ENCODE measurements at places on chromosomes 4 and X. TPM values are rescaled to one million over a fixed set of nuclear protein-coding genes. Genes with fewer than 3 reads are reported as not detected.

Gene HAND2
- not detected for total RNA-seq

Gene TDO2
- total RNA-seq, result not detected

Gene S100P
- 2.5 TPM for total RNA-seq

Gene CT45A5
- total RNA-seq, result not detected

Gene ABCE1
- total RNA-seq, result 137 TPM

Gene NDNF
- 0.13 TPM for total RNA-seq

Gene NPNT
- not detected for total RNA-seq

Gene TBX22
- not detected for total RNA-seq

Gene PYURF
- total RNA-seq, result 28.6 TPM

Gene DMP1
- not detected for total RNA-seq

Gene OTC
- 0.21 TPM for total RNA-seq

GRCh38 chr4:48439988-48440387, 43.2 kb upstream of the SLC10A4 start:
- ATAC-seq, result no peak

DNA sequence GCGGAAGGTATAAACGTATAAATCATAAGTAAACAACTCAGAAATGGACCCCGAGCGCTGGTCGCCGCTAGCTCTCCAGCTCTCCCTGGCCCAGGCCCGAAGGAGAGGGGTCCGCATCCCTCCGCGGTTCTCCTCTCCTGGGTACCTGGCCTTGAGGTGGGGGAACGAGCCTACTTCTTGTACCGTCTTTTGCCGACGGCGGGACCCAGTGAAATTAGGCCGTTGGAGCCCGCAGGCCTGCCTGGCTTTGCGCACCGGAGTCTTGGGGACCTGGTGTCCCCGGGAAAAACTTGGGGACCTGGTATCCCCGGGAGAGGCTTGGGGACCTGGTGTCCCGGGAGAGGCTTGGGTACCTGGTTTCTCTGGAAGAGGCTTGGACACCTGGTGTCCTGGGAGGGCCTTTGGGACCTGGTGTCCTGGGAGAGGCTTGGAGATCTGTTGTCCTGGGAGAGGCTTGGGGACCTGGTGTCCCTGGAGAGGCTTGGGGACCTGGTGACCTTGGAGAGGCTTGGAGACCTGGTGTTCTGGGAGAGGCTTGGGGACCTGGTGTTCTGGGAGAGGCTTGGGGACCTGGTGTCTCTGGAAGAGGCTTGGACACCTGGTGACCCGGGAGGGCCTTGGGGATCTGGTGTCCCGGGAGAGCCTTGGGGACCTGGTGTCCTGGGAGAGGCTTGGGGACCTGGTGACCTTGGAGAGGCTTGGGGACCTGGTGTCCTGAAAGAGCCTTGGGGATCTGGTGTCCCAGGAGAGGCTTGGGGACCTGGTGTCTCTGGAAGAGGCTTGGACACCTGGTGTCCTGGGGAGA, 12.0 kb downstream of the SHOX start:
- no peak for ATAC-seq

DNA sequence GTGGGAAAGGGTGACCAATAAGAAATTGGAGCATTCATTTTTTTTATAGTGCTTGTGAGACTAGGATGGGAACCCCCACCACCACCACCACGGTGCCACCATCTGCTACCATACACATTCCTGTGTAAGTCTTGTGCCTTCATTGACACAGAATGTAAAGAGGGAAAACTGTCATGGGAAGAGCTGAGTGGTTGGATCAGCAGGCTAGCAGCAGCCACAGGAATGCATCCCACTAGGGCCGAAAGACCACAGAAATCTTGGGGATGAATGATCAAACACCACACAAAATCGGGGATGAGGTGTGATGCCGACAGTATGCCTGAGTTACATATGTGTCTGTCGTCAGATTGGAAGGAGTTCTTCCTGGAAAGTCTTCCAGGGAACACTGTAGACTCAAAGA, 69.2 kb downstream of the SRPX start:
- ATAC-seq, result no peak

- no peak for ATAC-seq
Measured at GRCh38 chr4:150579551-150580234, 2.3 kb upstream of the MAB21L2 start.

DNA sequence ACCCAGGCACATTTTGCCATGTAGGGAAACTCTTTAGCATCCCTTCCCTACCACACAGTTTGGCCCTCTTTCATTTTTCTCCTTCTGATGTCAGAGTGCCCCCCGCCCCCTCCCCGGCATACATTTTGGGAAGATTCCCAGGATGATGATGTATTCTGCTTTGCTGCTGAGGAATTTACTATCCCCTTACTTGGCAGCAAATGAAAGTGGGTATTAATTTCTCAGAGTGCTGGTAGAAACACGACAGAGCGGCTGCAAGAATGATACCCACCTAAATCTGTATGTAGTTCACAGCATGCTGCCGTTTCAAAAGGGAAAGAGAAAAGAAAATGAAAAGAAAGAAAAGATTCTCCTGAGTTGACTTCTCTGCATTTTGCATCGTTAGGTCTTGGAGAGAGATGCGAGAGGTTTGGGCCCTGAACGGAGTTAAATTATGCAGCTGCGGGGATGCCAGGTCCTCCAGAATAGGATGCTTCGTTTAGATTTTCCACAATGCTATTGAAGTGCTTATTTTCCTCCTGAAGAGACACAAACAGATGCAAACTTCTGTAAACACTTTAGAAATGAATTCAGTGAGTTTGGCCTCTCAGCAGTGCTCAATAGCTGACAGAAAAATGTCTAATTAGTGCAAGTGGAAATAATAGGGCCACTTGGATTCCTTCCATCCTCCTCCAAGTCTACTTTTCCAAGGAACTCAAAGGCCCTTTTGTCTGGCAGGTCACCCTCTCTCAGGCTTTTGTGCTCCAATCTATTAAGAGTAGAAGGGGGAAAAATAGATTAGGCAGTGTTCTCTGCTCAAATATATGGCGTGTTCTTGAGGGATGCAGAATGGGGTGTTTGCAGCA, 106.2 kb downstream of the ALPK1 start:
- ATAC-seq, result no peak

DNA sequence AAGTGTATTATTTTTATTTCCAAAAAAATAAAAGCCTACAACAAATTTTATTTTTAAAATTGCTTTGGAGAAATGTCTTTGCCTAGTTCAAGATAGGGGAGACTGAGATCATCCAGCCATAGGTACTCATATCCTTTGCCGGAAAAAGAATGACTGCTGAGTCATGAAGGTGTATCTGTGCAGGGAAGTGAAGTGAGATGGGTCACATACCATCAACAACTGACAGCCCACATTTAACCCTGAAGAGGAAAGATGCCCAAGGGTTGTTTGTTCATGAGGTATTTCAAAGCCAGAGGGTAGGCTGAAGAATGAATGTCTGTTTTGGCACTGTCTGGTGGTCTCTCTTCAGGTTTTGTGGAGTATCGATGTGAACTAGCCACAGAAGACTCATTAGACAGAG, 106.7 kb upstream of the TTC29 start:
- no peak for ATAC-seq

DNA sequence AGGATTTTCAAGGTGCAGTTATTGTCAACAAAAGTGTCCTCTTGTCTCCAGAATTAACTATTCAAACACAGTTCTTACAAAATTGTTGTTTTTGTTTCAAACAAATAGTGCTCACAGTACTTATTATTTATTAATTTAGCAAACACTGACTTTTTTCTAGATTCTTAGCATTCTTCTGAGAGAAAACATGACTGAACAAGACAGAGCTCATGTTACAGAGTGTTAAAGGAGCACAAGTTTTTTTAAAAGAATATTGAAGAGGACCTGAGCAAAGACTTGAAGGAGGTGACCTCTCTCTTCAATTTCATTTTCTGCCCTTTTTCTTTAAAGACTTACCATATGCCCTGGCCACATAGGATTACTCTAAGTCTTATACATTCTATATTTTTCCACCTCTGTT, 2220.3 kb upstream of the AGA start:
- no peak for ATAC-seq

GRCh38 chr4:172982151-172982590, 186.4 kb upstream of the GALNT7 start:
- peak; percentile 16 for ATAC-seq

DNA sequence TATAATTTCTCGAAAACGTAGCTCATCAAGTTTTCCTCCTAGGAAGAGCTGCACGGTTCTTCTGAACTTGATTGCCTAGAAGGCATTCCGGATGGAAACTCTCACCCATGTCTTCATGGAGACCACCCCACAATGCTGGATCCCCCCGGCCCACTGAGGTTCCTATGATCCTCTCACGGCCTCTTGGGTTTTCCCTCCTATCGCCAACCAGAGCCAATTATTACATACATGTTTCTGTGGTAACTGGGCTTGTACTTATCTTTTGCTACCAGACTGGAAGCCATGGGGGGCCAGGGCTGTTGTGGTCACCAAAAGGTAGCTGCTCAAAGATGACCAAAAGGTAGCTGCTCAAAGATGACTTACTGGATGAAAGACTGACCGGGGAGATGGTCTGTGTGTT, 131.5 kb downstream of the AFAP1 start:
- ATAC-seq, result no peak

GRCh38 chr4:24226023-24226422, 336.2 kb upstream of the PPARGC1A start:
- no peak for ATAC-seq

DNA sequence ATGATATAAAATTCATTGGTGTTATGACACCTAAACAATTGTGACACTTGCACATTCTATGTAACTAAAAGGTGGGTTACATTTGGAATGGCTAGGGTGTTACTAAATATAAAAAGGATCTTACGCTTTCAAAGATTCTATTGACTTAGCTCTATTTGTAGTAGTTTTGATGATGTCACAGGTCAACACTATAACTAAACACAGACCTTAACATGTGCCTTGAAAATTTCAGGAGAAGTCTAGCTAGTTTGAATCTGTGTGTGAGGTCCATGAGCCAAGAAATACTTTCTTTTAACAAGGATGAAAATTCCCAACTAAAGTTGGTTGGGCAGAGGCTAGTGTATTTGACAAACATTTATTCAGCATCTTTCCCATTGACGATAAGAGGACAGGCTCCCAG, 298.0 kb downstream of the GPAT3 start:
- ATAC-seq, result no peak

- no peak for ATAC-seq
Measured at GRCh38 chr4:175810073-175810730, 1.9 kb downstream of the GPM6A start.

DNA sequence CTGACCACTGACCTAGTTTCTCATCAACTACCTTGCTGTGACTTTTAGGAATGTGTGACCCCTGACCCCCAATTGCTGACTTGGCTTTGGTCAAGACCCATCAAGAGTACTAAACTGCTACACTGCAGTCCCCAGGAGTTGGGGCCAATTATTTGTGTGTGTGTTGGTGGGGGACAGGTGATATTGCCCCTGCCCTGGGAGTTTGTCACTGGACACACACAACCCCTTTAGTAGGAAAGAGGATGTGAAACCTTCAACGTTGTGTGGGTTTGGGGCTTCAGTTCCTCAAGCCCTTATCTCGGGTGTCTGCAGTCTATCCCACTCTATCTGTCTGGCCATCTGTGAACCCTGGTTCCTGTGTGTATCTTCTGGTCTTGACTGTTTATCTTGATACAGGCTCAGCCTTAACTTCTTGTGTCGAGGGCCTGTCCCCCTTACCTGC, 6.5 kb downstream of the SASH3 start:
- ATAC-seq, result no peak

GRCh38 chrX:14038375-14039085, 8.8 kb upstream of the GEMIN8 start:
- no peak for ATAC-seq
